ENCODE measurements at places on chromosomes 4 and X. TPM values are rescaled to one million over a fixed set of nuclear protein-coding genes. Genes with fewer than 3 reads are reported as not detected.
A peak's percentile ranks its signal among the peaks of the same experiment; 100 is the strongest.

DNA sequence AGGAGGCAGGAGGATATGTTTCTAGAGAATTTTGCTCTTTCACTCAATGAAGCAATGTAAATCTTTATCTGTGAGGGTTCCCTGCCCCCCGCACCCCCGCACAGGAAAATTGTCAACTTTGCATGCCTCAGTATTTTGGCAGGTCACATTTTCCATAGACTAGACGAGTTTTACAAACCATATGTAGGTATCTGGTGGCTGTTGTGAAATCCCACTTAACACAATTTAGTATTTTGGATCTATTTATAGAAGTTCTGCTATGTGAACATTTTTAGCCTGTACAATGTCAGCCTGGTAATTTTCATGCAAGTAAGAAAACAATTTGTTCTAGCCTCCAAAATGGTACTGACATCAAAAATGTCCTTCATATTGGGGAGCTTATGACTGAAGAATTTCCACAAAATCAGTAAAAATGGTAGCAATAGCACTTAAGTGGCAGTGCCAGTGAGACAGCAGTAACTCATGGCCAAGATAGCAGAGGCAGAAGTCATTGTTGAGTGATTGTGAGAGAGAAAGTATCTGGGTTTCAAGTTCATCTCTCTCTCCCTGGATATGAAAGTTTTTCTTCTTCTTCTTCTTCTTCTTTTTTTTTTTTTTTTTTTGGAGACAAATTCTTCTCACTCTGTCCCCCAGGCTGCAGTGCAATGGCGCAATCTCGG lies 12.4 kb upstream of the FRYL start:
- no peak for DNase-seq

- DNase-seq = no peak
These were observed 43.7 kb downstream of the PSAPL1 start for GRCh38 chr4:7390906-7391636.

DNA sequence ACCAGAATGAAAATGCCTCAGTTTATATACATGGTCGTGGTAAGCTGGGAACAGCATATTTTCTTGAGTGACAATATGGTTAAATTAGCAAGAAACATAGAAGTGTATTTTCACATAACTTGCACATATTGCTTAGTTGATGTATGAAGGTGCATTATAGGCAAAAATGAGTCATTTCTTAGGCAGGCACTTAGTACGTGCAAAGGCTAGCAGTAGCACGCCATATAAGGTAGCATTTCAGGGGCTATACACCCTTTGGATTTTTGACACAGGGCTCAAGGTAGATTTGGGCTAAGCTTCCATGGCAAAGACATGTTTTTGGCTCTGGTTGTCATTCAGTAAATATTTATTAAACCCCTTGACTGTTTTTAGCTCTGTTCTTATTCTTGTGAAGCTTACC lies 33.1 kb downstream of the PCDH7 start:
- DNase-seq = peak; percentile 94

DNA sequence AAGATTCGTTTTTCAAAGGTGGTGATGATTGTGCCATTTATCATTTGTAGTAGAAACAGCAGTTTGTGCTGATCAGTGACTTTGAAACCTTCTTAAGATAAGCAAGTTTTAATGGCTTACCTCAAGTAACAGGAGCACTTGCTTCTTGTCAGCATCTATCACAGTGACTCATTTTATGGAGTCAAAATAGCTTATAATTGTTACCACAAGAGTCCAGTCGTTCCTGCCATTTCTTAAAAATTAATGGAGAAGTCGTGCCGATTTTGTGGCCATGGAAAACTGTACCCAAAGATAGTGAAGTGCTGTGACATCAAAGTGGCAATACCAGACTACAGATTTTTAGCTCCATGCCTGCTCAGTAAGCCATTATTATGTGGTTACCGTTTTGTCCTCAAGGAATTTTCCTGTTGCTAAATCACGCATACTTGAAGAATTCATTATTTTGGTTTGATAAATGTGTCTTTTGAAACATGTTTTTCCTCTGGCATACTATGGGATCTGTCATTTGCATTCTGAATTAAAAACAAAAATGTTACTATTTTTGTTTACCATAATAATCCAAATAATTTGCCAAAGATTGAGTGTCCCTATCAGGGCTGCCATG lies 129.9 kb downstream of the CBR4 start:
- DNase-seq = no peak

DNA sequence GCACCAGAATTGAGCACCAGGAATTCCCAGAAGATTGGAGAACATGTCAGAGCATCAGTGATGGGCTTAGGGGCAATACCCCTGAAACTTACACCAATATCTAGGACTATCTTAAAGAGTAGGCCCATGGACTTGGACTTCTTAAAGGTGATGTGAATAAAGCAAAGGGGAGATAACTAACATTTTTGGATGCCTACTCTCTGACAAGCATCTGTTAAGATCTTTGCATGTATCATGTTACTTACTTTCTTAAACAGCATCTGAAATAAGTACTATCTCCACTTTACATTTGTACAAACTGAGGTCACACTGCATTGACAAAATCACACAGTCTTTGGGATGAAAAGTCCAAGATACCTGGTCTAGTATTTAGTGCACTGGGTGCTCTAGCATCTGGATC lies 258.6 kb upstream of the ARSJ start:
- DNase-seq = no peak

GRCh38 chrX:30812326-30812725 lies 76.7 kb downstream of the TAB3 start:
- DNase-seq = no peak

Gene DMRTC1
- total RNA-seq = not detected

Gene MTNR1A
- 0.38 TPM for total RNA-seq

Gene SYNPO2
- 0.13 TPM for total RNA-seq

Gene CT45A1
- not detected for total RNA-seq

Gene ASB5
- total RNA-seq = not detected

Data from bronchial epithelial cell (primary cell).